ENCODE measurements at places on chromosomes 3 and 15.

DNA sequence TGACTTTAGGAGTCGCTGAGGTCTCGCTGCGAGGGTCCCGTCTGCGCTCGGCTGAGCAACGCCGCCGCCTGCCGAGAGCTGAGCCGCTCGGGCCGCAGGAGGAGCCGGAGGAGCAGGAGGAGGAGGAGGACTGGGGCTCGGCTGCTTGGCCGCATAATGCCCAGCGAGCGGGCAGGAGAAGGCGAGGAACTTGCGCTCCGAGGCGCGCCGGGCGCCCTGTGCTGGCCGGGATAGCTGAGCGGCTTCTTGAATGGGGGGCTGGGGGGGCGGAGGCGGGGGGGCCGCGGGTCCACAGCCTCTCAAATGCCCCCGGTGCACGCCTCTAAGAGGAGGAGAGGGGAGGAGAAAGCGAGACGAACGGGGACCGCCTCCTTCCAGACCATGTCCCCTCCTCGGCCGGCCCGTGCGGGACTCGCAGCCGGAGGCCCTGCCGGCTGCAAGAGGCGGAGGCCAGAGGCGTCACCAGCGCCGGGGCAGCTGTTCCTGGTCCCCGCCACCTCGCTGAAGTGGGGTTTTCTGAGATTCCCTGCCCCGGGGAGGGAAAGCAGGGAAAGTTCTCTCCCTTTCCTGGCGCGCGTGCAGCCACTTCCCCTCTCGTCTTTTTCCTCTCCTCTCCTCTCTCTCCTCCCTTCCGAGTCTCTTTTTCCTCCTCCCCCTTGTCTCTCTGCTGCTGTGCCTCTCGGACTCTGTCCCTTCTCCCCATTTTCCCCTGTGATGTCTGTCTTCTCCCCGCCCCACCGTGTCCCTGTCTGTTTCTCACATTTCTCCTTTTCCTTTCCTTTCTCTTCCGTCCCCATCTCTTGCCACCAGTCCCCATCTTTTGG is at the start of gene ADAMTS9:
TSS of gene ADAMTS9 (minus strand) at position 220 of the 824 bp plus-strand sequence. CDS start 343 bp downstream, outside the sequence.
- DNase-seq = no peak

- DNase-seq = no peak
These were observed 57.9 kb downstream of the TRAK1 start for GRCh38 chr3:42148982-42149432.

- DNase-seq = no peak
These were observed 54.1 kb upstream of the PPIB start for GRCh38 chr15:64216730-64217428.

DNA sequence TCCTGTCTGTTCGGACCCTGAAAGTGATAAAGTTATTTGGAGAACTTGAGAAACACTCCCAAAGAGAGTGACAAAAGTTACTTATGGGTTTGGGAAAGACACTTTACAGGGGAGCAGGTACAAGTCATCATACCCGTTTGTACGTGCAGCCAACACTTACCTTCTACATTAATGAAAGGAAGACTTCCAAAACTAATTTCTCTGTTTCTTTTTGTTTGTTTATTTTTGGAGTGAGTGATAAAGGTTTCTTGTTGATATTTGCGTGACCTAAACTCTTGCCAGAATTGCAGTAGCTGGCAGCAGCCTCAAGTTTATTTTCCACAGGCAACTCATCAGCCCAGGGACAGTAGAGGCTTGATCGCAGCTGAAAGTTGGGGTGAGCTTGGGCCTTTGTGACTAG is 8.4 kb downstream of the ABHD2 start:
- no peak for DNase-seq

- DNase-seq = no peak
These were observed 32.5 kb downstream of the ACAD9 start for GRCh38 chr3:128911911-128912310.

DNA sequence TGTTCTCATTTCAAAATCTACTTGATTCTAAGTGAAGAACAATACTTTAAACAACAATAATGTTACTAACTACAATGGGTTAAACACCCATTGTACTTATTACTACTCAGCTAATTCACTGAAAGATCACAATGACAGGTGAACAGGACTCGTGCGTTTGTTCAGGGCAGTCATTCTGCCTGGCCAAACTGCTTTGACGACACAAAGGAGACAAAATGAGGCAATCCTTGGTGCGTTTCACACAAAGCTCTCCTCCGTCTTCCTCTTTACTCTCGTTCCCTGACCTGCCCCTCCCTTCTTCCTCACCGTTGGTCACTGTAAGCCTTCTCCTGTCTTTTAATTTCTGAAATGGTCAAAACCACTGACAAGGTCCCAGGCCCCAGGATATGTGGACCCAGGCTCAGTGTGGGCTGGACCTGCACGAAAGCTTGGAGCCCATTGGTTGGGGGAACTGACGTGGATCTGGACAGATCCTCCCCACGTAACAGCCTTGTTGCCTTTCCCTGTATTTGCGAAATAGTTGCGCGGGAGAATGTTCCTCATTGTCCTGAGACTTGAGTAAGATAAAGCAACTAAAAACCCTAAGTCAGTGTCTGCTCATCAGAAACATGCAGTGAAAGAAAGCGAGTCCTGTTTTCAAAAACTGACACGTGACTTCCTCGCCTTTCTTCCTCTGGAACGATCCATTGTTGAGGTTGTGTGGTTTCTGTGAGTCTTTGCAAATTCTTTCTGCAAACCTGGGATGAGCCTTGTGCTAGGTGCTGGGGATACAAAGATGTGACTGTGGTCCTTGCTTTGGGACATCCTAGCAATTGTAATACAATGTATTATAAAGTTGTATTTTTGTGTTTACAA is 147.1 kb upstream of the RGMA start:
- no peak for DNase-seq

- DNase-seq = no peak
These were observed 147.4 kb downstream of the ERC2 start for GRCh38 chr3:56320883-56321282.

- DNase-seq = no peak
These were observed 13.2 kb upstream of the TMEM158 start for GRCh38 chr3:45239254-45239653.

All from Kasumi-1 (cell line).